ENCODE measurements at places on chromosomes 12 and 14.

DNA sequence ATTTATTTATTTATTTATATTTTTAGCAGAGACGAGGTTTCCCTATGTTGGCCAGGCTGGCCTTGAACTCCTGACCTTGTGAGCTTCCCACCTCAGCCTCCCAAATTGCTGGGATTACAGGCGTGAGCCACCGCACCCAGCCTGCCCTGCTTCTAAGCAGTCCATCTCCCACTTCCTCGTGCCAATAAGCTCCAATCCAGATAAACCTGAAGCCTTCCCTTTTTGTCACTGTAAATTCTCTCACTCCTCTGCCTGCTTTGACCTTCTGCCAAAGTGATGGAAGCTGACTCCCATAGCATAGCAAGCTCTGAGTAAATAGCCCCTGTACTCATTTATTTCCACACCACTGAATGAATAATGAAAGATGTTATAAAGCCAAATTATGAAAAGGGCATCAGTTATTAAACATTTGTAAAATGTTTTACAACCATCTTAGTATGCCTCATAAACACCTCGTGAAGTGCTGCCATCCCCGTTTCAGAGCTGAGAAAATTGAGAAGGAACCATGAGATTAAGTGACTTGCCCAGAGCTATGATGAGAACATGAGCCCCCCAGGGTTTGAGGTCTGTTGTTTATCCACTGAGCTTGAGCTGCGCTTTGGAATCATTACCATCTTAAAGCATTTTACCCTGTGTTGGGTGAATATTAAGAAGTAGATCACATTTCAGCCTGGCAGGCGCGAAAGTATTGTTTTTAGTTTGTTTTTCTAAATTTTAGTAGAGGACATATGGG is 30.4 kb downstream of the MANSC1 start:
- DNase-seq = no peak

DNA sequence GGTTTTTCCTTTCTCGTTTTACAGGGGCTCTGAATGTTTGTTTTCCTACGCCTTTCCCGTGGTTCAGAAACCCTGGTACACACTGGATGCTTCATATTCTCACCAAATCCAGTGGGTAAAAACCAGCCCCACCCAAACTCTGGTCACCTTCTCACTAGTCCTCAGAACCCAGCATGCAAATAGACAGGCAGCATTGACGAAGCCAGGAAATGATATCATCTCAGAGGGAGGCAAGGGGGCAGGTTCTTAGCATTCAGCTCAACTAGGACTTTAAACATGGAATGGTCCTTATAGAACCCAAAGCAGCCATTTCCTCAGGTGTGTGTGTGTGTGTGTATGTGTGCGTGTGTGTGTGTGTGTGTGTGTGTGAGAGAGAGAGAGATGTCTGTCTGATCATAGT is 142.0 kb downstream of the KCNK10 start:
- DNase-seq = no peak

DNA sequence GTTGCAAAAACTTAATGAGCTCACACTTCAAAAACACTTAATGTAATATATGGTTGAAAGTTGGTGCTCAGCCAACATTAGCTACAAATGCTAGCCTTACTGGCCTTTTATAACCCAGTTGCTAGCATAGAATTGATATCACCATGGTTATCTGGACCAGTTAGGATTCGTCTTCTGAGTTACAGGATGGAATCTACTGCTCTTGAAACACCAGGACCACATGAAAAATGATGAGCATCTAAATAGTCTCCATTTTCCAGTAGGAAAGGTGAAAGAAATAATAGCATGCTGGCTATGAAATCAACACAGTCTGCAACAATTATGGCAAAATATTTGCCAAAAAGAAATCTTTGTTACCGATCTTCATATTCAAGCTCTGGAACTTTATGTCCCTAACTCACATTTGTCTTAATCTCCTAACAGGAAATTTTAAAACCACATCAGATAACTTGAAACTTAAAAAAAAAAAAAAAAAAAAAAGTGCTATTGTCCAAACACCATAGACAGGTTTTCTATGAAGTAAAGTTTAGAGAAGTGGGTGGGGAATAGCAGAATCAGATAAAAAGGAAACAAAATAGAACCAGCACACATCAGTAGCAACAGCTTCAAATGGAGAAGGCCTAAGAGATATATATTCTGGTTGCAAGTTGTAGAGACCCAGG is 12.6 kb upstream of the CD69 start:
- DNase-seq = no peak

DNA sequence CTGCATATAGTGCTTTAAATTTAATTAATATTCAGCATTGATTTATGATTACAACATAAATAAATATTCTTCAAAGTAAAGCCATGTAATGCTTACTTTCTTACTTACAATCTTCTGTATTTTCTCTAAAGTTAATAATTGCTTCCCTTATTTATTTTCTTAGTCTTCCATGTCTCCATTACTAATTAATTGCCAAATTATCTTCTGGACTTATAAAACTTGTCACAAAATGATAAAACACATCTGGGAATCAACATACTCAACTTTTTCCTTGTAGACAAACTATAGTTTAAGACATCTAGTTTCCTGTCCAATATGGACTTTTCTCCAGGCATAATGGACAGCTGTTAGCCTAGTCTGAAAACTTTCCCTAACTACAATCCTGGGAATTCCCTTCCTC is 466.6 kb downstream of the FLRT2 start:
- DNase-seq = no peak

DNA sequence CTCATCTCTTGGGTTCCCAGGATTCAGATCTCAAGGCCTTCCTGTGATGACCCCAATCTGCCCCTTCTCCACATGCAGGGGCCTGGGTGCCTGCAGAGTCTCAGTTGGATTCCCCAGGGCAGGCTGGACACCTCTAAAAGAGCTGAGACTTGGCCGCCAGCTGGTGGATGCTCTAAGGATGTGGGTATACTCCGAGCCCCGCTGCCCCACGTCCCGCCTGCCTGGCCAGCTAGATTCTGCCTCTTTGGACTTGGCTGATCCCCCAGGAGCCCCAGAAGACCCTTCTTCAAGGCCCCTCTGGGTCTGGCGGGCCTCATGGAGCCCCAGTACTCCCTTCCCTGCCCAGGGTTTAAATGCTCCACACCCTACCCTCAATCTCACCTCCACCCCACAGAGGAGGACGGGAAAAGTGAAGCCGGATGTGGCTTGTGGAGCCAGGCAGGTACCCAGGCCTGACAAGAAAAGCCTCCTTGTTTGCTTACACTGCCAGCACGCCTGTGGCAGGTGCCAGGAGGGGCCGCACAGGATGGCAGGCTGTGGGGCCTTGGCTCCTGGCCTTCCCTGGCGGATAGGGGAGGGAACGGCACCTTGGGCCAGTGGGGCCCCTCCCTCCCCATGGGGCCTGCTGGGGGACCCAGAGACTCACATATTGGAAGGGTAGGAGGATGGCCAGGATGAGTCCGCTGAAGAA is 15.1 kb downstream of the FAIM2 start:
- DNase-seq = no peak

GRCh38 chr14:51211149-51211548 is 28.9 kb upstream of the TMX1 start:
- DNase-seq = no peak

DNA sequence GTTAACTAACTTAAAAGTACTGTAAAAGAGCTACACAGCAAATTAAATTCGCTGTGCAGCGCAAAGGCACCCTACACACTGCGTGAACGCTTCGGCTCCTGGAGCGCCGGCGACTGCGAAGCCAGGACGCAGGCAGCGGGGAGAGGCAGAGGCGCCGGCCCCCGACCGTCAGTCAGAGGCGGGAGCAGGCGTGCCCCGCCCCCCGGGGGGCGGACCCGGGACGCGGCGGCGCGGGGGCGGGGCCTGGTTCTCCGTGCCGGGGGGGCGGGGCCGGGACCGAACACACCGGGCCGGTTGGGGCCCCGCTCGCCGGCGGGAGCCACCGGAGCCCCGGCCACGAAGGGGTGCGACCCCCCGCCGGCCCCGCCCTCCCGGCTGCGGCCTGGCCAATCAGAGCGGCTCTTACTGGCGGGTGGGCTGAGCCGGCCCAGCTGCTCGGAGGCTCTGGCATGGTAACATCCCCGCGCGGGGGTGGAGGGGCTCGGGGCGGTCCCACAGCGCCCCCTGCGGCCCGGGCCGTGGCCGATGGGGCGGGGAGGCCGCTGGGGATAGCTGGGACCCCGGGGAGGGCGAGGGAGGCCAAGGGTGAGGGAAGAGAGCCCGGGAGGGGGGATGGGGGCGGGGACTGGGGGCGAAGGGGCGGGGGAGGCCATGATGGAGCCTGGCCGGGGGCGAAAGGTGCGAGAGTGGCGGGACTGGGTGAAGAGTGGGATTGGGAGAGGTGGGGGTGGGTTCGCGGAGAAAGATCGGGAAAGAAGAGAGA is at the start of gene PRPF40B:
TSS of gene PRPF40B (plus strand) at position 420 of the 763 bp plus-strand sequence. CDS start at position 450, 30 bp downstream.
- DNase-seq = peak; percentile 80

GRCh38 chr12:80901661-80902060 is 36.1 kb downstream of the LIN7A start:
- no peak for DNase-seq

DNA sequence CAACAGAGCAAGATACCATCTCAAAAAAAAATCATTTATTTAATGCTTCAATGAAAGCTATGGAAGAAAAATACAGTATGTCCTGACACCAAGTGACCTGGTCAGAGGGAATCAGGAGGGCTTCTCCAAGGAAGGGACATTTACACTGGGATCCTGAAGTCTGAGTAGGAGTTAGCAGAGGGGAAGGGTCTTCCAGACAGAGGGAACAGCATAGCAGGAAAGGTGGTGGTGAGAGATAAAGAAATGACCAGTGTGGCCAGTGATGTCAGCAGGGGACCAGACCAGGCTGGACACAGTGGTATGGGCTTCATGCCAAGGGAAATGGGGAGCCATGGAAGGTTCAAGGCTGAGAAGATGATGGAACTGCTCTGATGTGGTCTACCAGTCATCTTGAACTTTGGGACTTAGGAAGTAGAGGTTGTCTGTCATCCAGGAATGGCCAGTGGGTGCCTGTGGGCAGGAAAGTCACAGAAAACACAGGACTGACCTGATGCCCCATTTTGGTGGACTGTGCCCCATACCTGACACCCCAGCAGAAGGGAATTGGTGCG is 7.8 kb upstream of the TCHP start:
- no peak for DNase-seq

- DNase-seq = no peak
Measured at GRCh38 chr14:88554457-88555286, at the start of gene PTPN21. TSS of gene PTPN21 (minus strand) at chr14:88555007. CDS start at chr14:88550417, 4,590 bp downstream.

- DNase-seq = no peak
Measured at GRCh38 chr14:94936901-94937685, 167.2 kb upstream of the GSC start.

- no peak for DNase-seq
Measured at GRCh38 chr14:55600784-55601561, 21.0 kb downstream of the KTN1 start.

DNA sequence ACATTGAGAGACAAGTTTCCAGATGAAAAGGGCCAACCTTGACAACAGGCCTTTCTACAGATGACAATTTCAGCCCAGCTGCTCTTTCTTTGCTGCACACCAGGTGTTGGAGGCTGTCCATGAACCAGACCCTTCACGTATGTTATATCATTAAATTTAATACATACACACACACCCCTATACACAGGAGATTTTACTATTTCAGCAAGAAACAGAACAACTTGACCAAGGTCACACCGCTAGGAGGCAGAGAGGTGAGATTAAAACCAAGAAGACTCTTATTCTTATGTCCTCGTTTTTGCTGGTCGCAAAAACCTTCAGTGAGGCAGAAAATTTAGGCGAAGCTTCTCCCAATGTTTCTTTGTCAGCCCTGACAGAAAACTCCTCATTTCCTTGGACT is 1585.9 kb downstream of the AACS start:
- no peak for DNase-seq

DNA sequence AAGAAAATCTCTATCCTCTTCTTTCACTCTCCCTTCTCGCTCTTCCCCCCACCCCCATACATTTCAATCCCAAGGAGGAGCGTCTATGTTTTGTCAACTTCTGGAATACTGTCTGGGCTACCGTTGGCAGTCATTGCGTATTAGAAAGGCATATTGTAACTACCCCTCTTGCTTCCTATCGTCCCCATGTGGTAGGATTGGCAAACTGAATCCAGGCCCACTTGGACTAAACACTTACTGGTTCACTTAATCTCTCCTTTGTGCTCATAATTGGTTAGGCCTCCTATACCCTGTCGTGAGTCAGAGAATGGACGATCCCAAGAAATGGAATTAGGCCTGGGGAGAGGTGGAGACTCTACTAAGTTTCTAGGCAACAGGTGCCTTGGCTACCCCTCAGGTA is 68.8 kb upstream of the SLC8A3 start:
- peak; percentile 18 for DNase-seq

- no peak for DNase-seq
Measured at GRCh38 chr12:119432949-119433348, 98.4 kb downstream of the CCDC60 start.

- no peak for DNase-seq
Measured at GRCh38 chr14:54503486-54503885, 6.2 kb upstream of the CGRRF1 start.

Measured in stimulated activated CD4-positive, alpha-beta T cell treated with anti-CD3 and anti-CD28 coated beads, Interleukin-2, amount 100 ng/mL, for 48 hours (primary cell).